ENCODE measurements at places on chromosomes 11 and 22.

- no peak for DNase-seq
These were observed 40.8 kb upstream of the SMIM38 start for GRCh38 chr11:69114811-69115523.

DNA sequence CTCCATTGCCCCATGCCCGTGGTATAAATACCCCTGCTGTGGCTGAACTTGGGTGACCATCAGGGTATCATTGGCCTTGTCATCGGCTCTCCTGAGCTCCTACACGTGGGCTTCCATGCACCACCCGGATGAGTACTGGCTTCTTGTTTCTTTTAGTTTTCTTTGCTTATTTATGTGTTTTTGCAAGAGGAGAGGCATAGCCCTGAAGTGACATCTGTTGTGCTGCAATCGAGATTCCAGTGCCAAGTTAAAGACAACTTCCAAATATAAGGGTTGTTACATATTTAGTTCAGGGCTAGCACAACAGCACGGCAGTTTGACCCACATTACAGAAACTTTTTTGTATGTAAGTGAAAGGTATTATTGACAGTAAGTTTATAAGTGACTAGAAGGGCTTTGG is 1087.1 kb downstream of the TBC1D22A start:
- no peak for DNase-seq

DNA sequence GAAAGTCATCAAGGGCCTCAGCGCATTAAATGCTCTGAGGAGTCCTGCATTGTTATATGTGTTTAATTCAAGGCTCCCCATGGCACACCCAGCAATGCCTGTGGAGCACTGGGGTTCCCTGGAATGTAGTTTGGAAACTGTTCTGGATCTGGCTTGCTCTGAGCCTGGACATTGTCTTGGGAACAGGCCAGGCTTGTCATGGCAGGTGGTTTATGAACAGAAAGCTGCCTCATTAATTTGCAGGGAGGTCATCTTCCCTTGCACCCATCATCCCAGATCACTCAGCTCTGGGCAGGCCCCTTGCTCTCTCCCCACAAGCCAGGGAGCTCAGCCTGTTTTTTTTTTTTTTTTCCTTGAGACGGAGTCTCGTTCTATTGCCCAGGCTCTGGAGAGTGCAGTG is 32.9 kb downstream of the RPS6KA4 start:
- DNase-seq: no peak

DNA sequence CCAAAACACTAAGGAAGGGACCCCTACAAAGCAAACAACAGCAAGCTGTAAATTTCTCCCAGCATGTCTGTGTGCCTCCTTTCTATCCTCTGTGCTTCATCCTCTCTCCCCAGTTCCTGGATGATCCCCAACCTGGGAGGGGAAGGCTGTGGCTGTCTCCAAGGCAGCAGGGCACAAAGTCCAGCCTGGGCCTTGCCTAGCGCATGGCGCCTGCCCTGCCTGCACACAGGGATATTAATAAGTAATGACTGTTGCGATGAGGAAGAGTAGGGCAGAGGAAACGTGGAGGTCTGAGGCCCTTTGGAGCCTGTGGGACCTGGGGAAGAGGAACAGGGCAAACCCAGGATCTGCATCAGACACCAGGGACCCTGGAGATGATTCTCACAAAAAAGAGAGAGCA is 2.0 kb downstream of the USH1C start:
- no peak for DNase-seq

DNA sequence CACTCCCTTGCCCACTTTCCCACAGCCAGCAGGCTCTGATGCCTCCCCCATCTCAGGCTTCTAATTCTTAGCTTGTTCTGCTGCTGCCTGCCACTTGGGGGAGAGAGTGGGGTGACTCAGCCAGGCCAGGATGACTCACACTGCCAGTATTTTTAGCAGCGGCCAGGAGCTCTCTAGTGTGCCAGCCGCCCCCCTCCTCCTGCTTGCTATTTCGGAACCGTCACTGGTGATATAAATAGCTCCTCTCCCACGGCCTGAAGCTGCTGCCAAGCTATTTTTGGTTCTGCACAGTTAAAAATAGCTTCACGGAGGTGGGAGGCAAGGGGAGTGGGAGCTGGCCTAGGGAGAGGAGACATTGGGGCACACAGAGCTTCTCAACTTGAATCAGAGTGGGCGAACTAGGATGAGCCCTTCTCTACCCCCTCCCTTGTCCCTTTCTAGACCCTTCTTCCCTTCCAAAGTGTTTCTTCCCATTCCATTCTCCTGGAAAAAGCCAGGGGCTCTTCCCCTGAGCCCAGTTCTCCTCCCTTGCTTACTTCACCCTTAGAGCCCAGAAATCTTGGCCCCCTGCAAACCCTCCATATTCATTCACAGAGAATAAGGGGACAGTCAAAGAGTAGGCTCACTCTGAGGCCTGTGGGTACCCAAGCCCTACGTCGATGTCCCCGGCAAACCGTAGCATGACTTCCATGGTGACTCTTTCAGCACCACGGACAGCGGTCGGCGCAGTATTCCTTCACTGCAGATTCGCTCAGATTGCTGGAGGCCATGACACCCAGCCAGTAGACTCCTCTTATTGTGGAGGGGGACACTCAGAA is 2.5 kb upstream of the NPAS4 start:
- DNase-seq: peak; percentile 93

- DNase-seq: no peak
These were observed 85.7 kb upstream of the PRDM11 start for GRCh38 chr11:45060707-45061106.

DNA sequence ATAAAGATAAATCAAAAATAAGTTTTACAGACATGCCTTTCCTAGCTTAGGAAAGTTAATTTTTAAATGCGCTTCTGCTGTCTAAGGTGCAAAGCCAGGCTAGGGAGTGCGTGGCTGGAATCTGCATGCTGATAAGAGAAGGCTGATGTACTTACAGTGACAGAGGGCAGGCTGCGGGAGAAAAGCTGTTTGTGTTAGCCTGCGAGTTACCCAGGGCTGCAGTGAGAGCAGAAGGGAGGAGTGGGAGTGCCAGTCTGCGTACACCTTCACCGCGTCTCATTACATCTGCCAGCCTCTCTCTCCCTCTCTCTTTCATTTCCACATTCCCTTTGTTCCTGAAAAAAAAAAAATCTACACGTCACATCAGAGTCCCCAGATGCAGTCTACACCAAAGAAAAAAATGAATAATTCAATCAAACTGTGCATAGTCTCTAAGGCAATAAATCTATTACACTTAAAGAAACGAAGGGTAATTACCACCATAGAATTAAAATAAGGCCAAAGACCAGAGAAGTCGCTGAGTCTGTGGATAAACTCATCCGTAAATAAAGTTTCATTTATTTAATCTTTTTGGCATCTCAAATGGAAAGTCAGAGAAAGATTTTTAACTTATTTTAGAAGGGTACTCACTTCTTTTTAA is 126.4 kb upstream of the C11orf58 start:
- DNase-seq: no peak

DNA sequence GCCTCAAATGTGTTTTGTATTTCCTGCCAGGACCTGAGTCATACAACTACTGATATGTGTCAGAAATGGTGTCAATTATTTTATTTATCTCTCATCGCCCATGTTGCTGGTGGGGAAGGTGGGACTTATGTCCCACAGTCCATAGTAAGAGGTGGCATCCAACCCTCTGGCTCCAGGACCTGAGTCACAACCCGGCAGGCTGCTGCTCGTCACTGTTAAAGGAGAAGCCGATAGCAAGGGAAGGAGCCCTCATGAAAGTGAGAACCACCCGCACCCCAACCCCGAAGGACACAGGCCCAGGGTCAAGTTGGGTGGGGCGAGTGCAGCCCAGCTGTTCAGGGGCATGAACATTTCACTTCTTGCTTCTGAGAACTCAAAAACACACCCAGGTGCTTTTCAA is 33.1 kb upstream of the TP53I11 start:
- no peak for DNase-seq

DNA sequence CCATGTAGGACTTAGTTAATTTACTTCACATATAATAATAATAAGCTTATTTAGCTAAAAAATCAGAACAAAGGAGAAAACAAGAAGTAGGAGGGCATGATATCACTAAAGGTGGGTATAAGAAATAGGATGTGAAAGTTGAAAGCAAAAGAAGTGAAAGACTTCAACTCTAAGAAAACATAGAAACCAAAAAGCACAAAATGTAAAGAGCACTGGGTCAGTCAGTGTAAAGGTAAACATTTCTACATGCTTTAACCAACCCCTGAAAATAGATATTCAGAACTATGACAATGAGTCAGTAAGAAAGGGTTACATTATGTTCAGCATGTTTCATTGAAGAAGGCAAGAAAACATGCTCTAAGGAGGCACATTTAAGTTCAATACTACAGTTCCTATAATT is 298.8 kb downstream of the SWAP70 start:
- no peak for DNase-seq

DNA sequence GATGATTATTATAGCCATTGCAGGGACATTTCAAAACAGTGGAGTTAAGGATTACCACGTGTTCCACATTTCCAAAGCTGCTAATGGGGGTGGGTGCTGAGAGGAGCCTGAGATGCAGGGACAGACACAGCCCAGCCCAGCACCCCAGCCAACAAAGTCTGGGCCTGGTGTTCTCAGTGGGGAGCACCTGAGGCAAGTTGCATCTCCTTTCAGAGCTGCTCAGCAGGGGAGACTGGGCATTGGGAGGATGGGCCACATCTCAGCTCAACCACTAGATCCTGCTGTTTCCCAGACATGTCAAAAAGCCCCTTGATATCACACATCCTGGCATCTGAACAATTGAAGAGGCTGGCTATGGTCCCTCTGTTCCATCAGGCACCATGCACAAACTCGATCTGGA is 458.0 kb upstream of the KIRREL3 start:
- DNase-seq: no peak

DNA sequence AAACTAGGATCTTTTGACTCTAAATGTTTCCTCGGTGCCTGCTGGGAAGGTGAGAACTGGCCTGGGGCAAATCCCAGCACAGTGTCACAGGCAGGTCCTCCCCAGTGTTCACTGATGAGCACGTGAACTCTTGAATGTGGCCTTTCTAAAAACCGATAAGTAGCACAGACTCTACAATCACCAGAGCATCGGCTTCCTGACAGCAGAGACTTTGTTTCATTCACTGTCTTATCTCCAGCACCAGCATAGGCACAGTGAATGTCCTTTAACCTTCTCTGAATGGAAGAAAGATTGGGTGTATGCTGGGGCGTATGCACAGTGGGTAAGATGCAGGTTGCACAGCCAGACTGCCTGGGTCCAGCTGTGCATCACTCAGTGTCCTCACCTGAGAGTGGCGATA is 59.3 kb upstream of the EIF3D start:
- no peak for DNase-seq

GRCh38 chr22:37254867-37255233 is 10.8 kb upstream of the RAC2 start:
- peak; percentile 86 for DNase-seq

DNA sequence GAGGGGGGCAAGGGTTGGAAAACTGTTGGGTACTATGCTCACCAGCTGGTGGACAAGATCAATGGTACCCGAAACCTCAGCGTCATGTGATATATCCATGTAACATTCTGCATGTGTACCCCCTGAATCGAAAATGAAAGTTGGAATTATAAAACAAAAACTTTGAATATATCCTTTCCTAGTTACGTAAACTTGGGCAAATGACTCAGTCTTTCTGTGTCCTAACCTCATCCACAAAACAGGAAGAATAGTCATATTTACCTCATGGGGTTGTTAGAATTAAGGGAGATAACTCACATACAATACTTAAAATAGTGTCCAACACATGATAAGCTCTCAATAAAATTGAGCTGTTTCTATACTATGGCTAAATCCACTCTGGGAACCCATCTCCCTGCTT is 620.1 kb upstream of the KIRREL3 start:
- peak; percentile 10 for DNase-seq

DNA sequence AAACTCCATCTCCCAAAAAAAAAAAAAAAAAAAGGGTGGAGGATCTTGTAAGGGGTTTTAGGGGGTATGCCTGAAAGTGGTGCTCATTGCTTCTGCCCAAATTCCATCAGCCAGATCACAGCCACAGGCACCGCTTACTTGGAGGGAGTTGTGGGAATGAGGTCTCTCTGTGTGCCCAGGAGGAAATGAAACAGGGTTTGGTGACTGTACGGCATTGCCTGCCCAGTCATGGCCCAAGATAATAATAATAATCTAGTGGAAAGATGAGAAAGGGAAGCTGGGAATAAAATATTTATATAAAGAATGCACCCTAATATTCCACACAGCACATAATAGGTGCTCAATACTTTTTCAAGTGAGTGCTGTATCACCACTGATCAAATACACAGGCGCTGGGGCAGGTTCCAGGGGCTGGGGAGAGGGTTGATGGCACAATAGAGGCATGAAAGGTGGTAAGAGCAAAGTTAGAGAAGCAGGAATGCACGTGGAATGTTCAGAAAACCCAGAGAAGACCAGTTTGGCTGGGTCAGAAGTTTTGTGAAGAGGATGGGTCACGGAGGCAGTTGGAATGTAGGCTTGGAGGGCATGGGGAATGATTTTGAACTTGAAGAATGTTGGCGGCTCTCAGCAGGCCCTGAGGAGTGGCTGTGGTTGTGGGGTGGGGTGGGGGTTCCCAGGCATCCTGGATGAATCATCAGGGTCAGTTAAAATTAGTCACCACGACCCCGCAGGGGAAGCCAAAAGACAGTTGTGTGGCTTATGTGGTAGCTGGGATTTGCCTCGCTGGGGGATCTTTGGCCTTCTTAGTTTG is 12.5 kb upstream of the MB start:
- peak; percentile 97 for DNase-seq

DNA sequence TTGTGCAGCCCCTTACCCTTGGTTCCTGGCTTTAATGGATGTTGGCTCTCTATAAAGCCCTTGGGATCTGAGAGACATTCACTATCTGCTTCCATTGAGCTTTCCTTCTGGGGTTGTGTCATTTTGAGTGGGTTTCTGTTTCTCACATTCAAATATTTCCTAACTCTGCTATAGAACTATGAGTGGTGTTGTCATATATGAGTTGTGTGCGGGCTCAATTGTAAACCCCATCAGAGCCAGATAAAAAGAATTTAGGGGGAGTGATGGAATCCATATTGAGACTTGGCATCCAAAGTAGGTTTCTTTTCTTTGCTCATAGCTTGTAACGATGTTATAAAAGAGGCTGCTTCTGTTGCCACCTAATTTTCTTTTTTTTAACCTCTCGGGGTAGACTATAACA is 41.8 kb upstream of the SPON1 start:
- DNase-seq: no peak

GRCh38 chr11:115183830-115184229 is 320.4 kb downstream of the CADM1 start:
- no peak for DNase-seq

GRCh38 chr11:64109332-64109731 is 56.6 kb downstream of the MACROD1 start:
- DNase-seq: no peak

Data from fibroblast of pulmonary artery (primary cell).